ENCODE measurements at places on chromosomes 2 and 18. TPM values are rescaled to one million over a fixed set of nuclear protein-coding genes. Genes with fewer than 3 reads are reported as not detected.

MREG gene
- 3.5 TPM for total RNA-seq

RAPGEF4 gene
- 1.3 TPM for total RNA-seq

CHRND gene
- not detected for total RNA-seq

C2orf80 gene
- total RNA-seq = not detected

TTR gene
- total RNA-seq = not detected

CAPN13 gene
- total RNA-seq = not detected

GNLY gene
- not detected for total RNA-seq

Data from fibroblast of lung (primary cell).